ENCODE measurements at places on chromosomes 1 and 21.
A peak's percentile ranks its signal among the peaks of the same experiment; 100 is the strongest.

DNA sequence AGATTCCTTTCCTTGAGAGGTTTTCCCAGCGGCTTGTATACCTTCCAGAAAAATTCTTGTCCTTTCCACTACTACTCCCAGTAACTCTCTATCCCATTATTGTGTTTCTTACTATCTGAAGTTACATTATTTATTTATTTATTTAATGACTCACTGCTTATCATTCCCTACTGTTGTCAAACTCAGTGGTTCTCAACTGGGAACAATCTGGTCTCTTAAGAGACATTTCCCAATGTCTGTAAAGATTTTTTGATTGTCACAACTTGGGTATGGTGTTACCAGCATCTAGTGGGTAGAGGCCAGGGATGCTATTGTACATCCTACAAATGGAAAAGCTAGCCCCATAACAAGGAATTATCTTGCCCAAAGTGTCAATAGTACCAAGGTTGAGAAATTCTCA is 771.5 kb upstream of the ADGRL2 start:
- no peak for DNase-seq

DNA sequence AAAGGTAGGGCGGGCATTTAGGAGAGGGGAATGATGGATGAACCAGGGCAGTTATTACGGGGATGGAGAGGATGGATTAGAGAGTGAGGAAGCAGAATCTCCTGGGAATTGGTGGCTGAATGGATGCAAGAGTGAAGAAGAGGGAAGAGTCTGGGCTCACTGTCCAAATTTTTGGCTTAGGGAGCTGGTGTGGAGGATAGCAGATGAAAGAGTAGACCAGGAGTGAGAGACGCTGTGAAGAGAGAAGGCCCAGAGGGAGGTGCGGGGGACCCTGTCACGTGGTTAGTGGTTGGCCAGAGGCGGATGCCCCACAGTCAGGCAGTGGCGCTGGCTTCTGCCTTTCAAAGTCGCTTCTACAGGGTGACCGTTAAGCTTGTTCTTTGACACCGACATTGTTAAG is 78.4 kb downstream of the PEX14 start:
- no peak for DNase-seq

DNA sequence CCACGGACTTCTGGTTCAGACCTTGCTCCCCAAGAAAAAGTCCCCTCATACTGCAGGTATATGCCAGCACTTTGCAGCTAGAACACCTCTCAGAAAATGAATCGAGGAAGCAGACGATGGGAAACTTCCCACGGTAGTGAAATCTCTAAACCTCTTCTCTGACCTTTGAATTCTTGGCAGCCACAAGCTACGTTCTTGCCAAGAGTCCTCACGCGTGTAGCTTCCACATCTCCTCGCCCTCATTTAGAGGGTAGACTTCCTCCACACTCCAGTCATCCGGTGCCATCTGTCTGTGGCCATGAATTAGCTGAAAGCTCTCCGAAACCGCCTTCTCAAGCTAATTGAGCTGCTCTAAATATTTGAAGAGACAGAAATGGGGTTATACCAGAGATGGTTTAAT is 127.8 kb downstream of the RGS7 start:
- DNase-seq: no peak

- DNase-seq: no peak
Measured at GRCh38 chr1:8276173-8276914, 41.6 kb upstream of the SLC45A1 start.

DNA sequence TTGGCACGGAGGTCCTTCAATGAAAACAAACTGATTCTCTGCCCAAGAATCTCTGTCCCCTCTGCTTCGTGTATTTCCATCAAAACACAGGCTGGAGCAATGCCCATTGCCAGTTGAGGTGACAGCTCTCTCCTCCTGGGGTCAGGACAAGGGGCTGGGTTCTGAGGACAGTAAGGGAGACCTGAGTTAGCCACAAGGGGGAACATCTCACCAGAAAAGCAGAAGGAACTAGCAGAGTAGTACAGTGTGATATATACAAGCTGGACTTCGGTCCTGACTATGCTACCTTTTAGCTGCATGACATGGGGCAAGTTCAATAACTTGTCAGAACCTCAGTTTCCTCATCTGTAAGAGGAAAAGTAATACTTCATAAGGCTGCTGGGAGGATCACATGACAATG is 50.3 kb downstream of the SYT2 start:
- DNase-seq: no peak

DNA sequence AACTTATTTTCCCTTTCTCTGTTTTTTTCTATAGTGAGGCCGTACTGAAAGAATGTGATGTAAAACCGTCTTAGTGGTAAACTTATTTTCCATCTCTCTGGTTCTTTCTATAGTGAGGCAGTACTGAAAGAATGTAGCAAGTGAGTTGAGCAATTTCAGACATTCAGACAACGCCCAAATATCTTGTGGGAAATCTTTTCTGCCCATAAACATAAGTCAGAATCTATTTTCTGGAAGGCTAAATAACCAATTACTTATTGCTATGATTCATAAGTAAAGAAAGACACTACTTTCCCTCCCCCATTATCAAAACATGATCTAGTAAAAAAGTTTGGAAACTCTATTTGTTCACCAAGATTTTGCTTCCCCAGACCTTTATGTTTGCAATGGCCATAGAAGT is 18.8 kb upstream of the SCCPDH start:
- DNase-seq: peak; percentile 24

- peak; percentile 35 for DNase-seq
Measured at GRCh38 chr1:224343679-224344078, 13.0 kb upstream of the CNIH4 start.

DNA sequence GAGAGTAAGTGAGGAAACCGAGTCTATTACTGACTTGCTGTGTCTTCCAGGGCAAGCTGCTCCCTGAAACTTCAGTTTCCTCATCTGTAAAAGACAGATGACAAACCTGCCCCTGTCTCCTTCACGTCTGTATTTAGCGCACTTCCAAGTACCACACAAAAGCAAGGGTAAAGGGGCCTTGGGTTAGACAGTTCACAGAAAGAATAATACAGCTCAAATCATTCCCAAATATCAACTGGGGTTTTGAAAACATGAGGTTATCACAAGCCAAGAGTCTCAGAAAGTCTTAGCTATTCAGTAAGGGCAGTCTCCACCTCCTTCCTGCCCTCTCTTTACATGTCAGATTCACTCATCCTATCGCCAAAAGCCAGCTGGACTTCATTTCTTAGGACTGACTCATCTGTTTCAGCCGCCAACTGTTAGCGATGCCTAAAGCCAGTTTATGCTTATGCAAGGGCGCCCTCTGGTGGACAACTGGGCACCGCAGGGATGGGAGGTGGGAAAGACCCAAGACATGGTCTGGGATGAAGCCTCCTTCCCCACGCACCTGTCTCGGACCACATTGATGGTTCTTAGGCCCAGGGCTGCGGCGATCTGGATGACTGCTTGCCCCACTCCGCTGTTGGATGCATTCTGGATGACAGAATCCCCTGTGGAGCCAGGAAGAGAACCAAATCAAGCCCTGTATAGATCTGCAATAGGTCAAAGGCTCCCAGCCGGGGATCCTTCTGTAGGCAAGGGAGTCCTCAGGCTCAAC is 21.1 kb upstream of the SRSF4 start:
- peak; percentile 95 for DNase-seq

DNA sequence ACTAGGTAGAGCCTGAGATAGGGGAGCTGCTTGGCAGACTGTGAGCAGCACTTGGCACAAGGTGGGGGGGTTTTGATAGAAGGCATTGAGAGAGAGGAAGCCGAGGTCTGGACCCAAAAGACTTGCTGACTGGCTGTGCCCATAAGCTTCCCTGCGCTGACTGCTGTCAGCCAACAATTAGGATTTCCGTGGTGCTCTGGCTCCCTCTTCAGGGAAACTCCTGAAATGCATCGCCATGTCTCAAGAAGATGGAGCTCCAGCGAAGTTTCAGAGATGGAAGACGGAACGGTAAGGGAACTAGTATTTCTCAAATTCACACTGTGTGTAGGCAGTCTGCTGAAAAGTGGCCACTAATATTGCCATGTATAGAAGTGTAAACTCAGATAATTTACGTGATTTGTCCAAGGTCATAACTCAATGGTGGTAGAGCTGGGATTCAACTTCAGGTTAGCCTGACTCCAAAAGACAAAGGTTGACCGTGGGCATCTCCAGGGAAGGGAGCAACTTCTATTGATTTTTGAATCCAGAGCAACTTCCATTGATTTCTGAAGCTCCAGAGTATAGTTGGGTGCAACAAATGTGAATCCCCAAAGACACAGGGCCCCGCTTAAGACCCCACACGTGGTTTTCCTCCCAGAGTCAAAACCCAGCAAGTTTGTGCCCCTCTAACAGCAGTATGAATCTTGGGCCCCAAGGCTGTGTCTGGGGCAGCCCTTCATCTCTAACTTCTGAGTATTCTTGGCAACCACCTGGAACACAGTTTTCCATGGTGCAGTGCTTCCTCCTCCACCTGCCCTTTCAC is 44.5 kb upstream of the CRNN start:
- peak; percentile 86 for DNase-seq

GRCh38 chr21:42346866-42347600 is 3.8 kb downstream of the TFF2 start:
- no peak for DNase-seq

DNA sequence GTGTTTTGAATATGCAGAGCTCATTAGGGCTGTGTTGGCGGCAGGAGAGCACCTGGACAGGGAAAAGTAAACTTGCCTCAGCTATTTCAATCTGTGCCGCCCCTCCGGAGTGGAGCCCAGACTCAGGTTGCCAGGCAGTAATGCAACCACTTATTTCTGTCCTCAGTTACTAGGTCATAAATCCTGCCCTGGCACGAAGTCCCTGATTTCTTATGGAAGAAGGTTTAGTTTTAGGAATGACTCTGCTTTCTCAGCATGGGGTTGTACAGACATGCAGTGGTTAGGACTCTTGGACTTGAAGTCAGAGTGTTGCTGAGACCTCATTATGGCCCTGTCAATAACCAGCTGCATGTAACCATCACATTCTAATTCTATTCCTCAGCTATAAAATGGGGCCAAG is 98.3 kb upstream of the FGGY start:
- no peak for DNase-seq

DNA sequence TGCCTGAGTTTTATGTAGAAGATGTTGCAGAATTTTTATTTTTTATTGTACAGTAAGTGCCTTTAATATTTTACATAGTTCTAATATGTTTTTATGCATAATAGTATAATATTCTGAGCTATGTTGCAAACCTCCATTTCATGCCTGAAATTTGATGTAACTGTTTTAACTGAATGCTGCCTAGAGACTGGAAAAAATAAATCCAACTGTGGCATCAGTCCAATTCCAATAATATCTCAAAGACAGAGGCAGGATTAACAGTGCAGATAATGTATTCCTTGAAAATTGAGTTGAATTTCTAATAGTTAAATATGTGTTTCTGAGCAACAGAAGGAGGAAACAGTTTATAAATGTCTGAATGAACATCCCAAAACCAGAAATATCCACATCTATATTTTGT is 61.1 kb upstream of the KIF1B start:
- DNase-seq: no peak

GRCh38 chr1:39698568-39698967 is 7.3 kb upstream of the HPCAL4 start:
- DNase-seq: no peak

DNA sequence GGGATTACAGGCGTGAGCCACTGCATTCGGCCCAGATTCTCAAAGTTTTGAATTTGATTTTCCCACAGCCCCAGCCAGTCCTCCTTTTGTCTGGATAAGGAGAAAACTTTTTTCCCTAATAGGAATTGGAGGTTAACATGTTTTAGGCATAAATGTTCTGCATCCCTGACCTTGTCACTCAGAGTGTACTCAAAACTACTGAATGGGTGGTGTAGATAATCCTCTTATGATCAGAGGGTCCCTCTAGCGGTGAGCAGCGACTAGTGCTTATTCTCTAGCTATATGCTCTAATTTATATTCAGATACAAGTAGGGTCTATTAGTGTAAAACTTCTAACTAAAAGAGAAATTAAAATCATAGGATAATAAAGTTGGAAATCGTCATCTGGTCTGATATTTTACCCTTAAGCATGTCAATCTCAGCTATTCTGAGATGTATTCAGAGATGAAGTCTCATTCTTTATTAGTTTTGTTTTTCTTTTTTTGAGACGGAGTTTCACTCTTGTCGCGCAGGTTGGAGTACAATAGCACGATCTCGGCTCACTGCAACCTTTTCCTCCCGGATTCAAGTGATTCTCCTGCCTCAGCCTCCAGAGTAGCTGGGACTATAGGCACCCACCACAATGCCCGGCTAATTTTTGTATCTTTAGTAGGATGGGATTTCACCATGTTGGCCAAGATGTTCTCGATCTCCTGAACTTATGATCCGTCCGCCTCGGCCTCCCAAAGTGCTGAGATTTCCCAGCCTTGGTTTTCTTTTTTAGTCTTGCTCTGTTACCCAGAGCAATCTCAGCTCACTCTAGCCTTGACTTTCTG is 2.7 kb upstream of the PSMD4 start:
- peak; percentile 88 for DNase-seq

DNA sequence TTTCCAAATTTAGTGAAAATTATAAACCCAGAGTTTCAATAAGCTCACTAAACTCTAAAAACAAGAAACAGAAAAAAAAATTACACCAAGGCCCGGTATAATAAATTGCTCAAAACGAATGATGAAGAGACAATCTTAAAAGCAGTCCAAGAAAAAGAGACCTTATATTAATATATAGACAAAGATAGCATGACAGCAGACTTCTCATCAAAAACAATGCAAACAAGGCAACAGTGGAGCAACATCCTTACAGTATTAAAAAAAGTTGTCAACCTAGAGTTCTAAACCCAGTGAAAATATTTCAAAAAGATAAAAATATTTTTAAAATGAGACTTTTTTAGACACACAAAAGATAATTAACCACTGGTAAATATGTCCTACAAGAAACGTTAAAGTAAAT is 46.7 kb downstream of the KIFAP3 start:
- DNase-seq: peak; percentile 35

GRCh38 chr1:6732942-6733341 is 31.3 kb upstream of the DNAJC11 start:
- DNase-seq: no peak

GRCh38 chr21:43609501-43610340 is 49.6 kb downstream of the HSF2BP start:
- DNase-seq: peak; percentile 48

- no peak for DNase-seq
Measured at GRCh38 chr1:113123737-113124136, 50.7 kb downstream of the LRIG2 start.

- DNase-seq: no peak
Measured at GRCh38 chr1:22731924-22732720, 21.5 kb downstream of the EPHB2 start.

- no peak for DNase-seq
Measured at GRCh38 chr1:36540056-36540455, 57.3 kb upstream of the CSF3R start.

GRCh38 chr1:158022554-158023312 is 29.3 kb downstream of the KIRREL1 start:
- DNase-seq: no peak

GRCh38 chr1:110890474-110891196 is 17.7 kb downstream of the CD53 start:
- no peak for DNase-seq
